ENCODE measurements at places on chromosomes 7 and 10.

DNA sequence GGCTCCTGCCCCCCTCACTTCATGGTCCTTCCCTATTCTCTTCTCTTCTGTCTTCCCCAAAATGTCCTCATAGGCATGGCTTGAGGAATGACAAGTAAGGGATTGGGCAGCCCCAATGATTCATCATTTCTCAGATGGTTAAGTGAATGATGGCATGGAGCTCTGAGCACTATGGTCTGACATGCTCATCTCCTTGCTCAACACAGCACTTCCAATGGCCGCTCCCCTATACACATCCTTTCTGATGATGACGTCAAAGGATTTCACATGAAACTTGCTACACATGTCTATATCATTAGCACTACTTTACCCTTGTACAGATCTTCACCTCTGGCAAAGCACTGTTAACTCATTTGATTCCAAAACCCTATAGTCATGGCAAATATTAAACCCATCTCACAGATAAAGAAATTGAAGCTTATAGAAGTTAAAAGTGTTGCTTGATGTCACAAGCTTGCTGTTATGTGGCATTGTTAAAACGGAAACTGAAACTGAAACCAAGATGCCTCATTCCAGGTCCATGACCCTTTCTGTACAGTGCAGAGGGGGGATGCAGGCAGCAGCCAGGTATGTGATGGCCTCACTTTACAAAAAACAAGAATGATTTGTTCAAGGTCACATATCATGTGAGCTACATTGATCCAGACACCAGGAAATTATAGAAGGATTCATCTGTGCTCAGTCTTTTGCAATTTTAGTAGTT is 90.0 kb upstream of the PLXNA4 start:
- DNase-seq: no peak

DNA sequence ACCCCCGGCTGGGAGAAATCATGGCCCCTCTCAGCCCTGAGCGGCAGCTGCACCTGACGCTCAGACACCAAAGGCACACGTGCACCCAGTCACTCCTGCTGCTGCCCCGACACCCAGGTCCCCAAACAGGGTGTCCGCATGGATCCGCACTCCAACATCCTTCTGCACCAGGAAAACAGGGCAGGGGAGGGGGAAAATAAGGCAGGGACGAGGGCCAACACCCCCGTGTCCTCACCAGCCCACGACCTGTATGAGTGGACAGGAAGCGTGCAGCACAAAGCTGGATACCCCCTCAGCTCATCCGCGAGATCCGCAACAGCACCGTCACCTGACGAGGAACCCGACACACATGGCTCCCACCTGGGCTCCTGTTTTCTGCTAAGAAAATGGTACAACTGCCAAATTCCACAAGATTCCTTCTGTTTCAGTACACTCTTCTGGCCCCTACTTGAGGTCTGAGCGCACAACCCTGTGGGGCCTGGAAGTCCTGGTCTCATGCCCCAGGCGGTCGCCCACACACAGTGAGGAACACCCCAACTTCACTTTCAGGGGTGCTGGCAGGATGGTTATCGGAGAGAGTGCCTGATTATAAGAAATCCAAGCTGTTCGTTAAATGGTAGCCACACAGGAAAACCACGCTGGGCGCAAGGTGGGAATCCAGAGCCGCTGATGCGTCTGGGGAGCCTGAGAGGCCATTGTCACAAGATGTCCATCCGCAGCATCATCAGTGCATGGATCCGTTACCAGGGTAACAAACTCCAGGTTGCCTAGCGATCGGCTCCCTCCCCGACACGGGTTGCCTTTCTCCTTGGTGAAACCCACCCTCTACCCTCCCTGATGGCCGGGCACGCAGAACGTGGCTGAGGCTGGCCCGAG is 63.6 kb downstream of the ZRANB1 start:
- no peak for DNase-seq

DNA sequence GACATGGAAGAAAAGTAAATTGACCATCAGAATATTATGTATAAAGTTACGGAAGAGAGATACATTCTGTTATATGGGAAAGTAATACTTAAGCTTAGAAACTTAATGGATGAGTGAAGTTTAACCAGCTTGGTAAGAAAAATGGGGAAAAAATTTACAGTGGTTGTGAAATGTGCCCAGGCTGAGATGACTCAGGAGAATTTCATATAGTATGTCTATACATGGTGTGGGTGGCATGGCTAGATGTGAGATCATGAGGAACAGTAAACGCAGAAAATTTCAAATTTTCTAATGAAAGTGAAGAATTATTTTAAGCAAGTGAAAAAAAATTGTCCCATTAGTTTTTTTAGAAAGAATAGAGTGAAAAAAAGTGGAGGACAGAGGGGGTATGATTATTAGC is 552.5 kb upstream of the SORCS1 start:
- DNase-seq: no peak

DNA sequence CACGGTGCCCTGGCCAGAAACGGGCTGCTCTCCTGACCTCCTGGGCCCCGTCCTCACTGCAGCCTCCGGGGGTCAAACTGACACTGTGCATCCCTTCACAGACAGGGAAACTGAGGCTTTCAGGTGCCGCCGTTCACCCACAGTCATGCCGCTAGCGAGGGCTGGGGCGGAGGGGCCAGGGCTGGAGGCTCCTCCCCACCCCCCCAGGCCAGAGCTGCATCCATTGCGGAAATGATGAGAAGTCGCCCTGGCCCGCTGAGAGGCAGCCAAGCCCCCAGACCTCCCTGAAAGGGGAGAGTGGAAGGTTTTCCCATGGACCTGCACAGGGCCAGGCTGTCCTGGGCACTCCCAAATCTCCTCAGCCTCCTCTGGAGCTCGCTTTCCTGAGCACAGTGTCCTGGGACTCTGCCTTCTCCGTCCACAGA is 16.5 kb upstream of the INPP5A start:
- no peak for DNase-seq

GRCh38 chr7:74224511-74224832 is 14.7 kb downstream of the LAT2 start:
- DNase-seq: no peak

DNA sequence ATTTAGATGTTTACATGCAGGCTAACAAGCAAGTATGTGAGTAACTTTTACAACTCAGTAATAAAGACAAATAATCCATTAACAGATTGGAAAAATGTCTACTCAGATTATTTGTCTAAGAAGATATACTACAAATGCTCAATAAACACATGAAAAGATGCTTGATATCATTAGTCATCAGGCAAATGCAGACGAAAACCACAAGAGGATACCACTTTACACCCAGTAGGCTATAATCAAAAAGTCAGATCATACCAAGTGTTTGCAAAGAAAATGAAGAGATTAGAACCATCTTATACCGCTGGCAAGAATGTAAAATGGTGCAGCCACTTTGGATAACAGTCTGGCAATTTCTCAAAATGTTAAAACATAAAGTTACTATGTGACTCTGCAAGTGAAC is 84.1 kb downstream of the MALSU1 start:
- DNase-seq: no peak

DNA sequence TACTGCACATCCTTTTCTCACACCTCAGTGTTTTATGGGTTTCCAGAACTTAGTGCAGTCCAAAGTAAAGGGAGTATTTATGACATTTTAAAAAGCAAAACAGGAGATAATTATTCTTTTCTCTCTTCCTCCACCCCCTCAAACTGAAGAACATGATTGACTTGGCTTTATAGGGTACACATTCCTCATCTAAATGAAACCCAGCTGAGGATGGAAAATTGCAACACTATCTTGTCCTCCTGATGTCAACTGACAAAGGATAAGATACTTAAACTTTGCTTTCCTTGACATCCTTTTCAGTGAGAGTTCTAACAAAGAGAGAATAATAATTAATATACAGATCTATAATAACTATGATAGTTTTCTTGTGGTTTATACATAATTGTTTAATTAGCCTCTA is 299.1 kb downstream of the BBS9 start:
- DNase-seq: no peak

- DNase-seq: no peak
Observed at GRCh38 chr10:15813415-15813814, 46.9 kb downstream of the MINDY3 start.

- DNase-seq: no peak
Observed at GRCh38 chr7:120431016-120431415, 158.0 kb downstream of the KCND2 start.

- DNase-seq: no peak
Observed at GRCh38 chr7:34060196-34060947, 155.0 kb downstream of the BMPER start.

GRCh38 chr7:2862831-2863361 is 18.8 kb upstream of the GNA12 start:
- DNase-seq: no peak

DNA sequence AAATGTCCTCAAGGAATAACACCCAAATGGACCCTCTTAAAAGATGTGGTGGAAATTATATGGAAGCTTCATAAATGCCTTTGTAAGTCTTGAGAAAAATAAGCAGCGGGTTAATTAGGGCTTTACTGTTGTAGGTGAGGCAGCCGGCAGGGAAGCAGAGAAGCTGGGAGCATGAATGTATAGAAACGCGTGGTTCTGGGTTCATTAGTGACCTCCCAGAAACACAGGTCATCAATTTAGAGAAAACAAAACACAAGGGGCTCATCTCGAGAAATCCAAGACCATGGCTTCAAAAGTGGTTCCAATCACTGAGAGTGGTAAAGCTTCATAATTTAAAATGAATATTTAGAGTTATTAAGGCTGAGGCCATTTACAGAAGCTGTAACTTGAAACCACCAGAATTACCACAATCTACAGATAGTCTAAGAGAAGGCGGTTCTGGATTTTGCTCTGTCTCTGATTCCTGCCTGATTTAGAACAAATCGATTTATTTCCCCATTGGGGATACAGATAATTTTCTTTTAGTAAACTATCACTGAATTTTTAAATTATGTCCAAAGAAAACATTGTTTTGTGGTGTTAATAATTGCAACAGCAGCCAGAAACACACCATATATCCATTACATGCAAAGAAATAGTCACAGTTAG is 20.7 kb downstream of the GARIN1A start:
- DNase-seq: no peak

- DNase-seq: no peak
Observed at GRCh38 chr7:140230516-140230860, 53.7 kb upstream of the KDM7A start.
